ENCODE measurements at places on chromosomes 13 and 19.

GRCh38 chr19:4640247-4641000 lies 1.1 kb downstream of the TNFAIP8L1 start:
- no peak for DNase-seq

DNA sequence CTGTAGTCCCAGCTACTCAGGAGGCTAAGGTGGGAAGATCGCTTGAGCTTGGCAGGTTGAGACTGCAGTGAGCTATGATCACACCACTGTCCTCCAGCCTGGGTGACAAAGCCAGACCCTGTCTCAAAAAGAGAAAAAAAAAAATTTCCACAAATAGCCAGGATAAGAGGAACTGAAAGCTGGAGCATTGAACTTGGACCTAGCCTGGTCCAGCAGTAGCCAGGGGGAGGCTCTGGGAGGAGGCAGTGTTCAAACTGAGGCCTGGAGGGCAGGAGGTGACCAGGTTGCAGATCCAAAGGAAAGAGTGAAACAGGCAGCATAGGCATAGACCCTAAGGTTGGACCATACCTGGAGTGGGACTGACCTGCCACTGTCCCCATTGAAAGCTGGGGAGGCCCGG lies 26.9 kb upstream of the PIK3R2 start:
- DNase-seq = no peak

- no peak for DNase-seq
These were observed 1.8 kb downstream of the FGF14 start for GRCh38 chr13:102399791-102400674.

- no peak for DNase-seq
These were observed 3.8 kb upstream of the SLC25A42 start for GRCh38 chr19:19059837-19060611.

DNA sequence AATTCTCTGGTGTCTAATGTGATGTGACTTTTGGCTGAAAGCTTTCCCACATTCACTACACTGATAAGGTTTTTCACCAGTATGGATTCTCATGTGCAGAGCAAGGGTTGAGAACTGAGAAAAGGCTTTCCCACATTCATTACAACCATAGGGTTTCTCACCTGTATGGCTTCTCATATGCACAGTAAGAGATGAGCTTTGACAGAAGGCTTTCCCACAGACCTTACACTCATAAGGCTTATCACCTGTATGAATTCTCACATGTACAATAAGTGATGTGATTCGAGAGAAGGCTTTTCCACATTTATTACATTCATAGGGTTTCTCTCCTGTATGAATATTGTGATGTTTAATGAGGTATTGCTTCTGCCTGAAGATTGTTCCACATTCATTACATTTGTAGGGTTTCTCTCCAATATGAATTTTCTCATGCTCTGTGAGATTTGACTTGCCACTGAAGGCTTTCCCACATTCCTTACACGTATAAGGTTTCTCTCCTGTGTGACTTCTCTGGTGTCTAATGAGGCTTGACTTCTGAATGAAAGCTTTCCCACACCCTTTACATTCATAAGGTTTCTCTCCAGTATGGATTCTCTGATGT lies 14.0 kb downstream of the ZNF260 start:
- DNase-seq = no peak

DNA sequence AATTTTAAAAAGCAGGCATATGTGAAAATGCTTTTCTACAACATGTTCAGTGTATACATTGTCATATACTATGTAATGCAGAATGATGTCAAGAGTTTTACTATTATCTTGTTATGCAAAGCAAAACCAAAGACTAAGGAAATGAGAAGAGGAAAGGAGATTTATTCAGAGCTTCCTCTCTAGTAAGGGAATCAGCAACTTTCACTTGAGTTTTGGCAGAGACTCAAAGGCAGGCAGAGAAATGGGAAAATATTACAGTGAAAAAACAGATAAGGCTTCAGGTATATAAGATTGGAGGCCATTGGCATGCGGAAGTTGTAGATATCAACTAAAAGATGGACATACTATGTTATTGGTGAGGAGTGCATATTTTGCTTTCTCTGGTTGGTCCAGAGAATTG lies 512.0 kb upstream of the PCDH20 start:
- no peak for DNase-seq
